Calu3 (cell line): ENCODE measurements at places on chromosomes 11 and 22. TPM values are rescaled to one million over a fixed set of nuclear protein-coding genes. Genes with fewer than 3 reads are reported as not detected.

GRCh38 chr11:21066030-21066429, 396.6 kb downstream of the NELL1 start:
- DNase-seq, result no peak

SAA4 gene
- 2.6 and 7.2 TPM in 2 replicates for total RNA-seq

DNA sequence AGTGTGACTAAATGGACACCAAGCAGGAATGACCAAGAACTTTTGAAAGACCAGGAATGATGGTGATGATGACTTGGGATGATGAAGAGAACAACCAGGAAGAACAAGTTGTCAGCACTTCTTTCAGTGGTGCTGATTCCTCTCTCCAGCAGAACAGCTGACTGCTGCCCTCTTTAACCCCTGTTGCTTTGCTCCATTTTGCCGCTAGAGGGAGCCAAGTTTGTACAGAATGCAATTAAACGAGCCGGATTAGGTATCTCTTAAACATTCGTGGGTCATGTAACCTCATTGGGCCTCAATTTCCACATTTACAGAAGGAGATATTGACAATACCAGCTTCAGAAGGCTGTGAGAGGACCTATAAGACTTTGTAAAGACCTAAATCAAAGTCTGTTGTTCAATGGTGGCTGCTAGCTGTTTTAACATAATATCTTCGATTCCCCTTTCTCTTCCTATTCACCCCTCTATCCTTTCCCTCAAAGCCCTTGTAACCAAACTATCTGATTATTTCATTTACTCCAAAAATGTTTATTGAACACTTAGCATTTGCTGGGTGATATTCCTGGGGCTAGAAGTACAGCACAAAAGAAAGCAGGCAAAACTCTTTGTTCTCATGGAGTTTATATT, 1.9 kb downstream of the OR4S1 start:
- DNase-seq, result peak; percentile 73

DNA sequence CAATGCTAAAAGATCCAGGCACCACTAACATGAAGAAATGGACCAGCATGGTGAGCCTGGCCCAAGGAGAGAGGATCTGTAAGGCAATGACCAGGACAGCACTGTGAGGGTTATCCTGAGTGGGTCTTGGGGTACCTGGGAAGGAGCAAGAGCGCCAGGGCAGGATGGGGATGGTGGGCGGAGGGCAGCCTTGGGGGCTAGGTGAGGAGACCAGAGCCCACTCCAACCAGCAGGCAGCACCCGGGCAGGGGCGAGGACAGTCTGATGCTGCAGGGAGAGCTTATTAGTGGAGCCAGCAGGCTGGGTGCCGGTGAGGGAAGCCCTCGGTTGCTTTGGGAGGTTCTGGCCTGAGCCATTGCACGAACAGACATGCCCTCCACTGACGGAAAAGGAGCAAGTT, 10.7 kb upstream of the NAP1L4 start:
- DNase-seq, result no peak

DNA sequence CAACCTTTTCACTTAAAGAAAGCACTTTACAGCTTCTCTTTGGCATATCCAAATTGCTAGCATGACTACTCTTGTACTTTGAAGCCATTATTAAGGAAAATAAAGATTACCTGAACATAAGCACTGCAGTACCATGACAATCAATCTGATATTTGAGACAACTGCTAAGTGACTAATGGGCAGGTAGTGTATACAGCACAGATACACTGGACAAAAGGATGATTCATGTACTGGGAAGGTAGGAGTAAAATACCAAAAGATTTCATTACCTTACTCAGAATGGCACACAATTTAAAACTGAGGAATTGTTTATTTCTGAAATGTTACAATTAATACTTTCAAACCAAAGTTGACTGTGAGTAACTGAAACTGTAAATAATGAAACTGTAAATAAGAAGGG, 1054.3 kb upstream of the TENM4 start:
- no peak for DNase-seq

P2RX6 gene
- total RNA-seq, result 0.26 and 0.42 TPM in 2 replicates

KRTAP5-11 gene
- not detected in 2 replicates for total RNA-seq

PATE4 gene
- not detected in 2 replicates for total RNA-seq

DNA sequence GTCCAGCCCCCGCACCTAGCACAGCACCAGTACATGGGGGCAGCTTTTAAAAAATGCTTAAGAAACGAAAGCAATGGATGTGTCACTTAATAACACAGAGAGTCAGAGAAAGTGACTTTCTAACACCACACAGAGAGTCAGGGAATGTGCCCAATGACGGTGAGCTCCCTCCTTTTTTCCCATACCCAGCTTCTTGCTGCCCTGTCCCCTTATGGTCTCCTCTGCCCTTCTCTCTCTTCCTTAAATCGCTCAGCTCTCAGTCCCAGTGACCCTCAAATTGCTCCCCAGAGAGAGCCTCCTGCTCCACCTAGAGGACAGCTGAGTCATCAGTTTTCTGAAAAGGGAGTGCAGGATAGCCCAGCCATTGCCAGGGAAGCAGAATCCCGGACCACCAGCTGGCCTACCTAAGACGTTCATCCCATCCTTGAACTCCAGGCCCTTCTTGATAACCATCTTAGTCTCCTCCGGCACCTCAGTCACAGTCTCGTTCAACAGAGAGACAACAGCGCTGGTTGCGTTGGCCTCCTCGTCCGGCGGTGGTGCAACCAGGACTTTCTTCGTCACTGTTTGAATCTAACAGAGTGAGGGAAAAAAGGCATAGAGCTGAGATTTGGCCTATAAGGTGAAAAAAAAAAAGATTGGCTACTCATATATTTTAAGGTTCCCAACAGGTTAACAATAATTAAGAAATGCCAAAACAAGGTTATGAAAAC, 113.5 kb downstream of the SLC1A2 start:
- peak; percentile 20 for DNase-seq

DNA sequence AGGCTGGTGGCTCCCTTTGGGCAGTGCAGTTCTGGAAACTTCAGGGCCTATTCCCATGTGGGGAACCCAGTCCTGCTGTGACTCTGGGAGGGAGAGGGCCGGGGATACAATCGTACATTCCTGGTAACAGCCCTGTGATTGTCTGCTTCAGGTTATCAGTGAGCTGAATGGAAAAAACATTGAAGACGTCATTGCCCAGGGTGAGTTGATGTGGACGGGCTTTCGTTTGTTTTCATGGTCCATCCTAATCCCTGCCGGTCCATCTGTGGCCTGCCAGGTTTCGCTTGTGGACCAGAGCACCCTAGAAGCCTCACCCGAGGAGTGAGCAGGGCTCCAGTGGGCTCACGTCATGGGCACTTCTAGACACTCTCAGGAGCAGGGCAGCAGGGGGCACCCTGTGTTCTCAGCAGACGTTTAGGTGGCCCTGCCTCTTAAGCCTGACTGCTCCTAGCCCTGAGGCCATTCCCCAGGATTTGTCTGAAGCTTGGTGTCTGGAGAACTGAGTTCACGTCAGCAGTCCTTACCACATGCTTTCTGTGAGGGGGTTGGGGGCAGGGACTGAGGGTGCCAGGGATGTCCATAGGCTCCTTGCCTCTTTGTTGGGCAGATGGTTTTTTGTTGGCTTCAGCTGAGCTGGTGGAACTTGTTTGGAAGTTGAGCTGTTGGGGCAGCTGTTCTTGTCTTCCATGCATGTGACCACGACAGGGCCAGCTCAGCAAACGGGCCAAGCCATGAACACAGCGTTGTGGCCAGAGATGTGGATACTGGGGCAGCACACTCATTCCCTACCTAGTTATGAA, 1.9 kb downstream of the RPLP2 start:
- DNase-seq, result no peak

TRIM29 gene
- 2.1 and 3.3 TPM in 2 replicates for total RNA-seq

FJX1 gene
- 19.1 and 19.8 TPM in 2 replicates for total RNA-seq

DNA sequence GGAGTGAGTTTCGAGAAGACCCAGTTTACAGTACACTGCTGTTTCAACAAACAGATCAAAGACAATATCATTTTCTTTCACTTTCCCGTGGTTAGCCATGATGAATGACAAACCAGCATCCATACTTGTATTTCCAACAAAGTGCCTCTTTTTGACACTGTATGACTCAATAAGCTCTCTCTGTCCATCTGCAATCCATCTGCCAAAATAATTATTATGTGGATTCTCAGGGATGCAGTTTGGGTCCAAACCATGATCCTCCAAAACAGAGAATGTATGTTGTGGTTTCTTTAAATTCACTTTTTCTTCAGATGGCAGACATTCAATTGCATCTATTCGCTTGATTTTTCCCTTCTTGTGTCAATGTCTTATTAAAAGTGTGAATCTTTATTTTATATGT, 37.8 kb upstream of the RASD2 start:
- no peak for DNase-seq

DNA sequence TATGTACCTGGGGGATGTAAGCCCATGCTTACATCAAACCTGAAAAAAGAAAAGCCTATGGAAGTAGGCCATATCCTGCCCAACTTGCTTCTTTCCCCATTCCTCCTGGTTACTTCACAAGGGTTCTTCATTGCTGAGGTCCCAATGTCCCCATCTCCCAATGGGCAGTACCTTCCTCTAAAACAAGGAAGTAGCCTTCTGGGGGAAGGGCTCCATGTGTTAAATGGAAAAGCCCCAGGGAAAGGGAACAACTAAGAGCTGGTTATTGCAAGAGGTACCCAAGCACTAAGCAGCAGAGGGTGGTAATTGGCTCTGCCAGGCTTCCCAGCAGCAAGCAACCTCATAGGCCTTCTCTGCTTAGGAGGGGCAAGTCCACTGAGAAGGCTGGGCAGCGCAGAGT, 11.3 kb downstream of the TMEM216 start:
- no peak for DNase-seq

- DNase-seq, result no peak
These were observed 192.2 kb downstream of the MIAT start for GRCh38 chr22:26849575-26849974.

DNA sequence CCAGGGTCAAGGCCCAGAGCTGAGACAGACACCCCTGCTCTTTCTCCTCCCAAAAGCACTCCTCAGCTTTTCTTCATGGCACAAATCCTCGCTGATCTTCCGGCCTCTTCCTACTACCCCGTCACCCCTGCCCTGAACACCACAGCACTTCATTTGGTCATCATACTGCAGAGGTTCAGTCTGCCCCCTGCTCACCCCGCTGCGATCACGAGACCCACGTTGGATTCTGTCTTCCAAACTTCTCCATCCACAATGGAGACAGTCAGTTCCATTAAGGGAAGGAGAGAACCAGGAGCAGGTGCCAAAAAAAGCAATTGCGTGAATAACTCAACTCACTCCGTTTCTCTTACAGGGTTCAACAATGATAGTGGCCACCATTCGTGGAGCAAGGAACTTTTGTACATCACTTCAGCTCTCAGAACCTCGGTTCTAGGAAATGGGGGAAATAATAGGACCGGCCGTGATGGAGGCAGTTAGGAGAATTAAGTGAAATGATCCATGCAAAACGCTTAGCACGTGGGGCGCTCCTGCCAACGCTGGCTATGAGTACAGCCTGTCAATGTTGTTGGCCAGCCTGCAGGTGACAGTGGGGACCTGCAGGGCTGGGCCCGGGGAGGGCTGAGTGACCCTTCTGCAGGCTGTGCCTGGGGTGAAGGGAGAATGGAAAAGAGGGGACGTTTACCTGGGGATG, 45.9 kb downstream of the MN1 start:
- no peak for DNase-seq

GRCh38 chr22:42500161-42500835, 19.3 kb downstream of the RRP7A start:
- DNase-seq, result no peak

DNA sequence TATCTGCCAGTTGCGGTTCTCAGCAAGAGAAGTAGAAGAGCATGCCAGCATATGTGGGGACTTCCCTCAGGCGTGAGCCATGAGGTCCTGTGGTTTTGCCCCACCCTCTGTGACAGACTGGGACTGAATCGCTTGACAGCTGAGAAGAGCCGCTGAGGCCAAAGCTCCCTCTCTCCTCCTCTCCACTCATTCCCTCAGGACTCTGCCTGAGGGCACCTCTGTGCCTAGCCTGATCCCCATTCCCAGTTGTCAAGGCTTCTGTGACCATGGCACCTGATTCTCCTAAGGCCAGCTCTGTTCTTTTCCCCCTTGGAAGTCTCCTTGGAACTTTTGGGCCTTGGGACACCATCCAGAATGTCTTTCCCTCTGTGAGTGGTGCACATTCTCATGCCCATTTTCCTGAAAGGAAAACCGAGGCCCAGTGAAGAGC, 27.0 kb downstream of the ART5 start:
- no peak for DNase-seq

TRIM51 gene
- total RNA-seq, result not detected in 2 replicates

DCPS gene
- total RNA-seq, result 30.5 and 33.2 TPM in 2 replicates

- no peak for DNase-seq
These were observed 123.6 kb downstream of the CHST1 start for GRCh38 chr11:45541693-45542434.

DNA sequence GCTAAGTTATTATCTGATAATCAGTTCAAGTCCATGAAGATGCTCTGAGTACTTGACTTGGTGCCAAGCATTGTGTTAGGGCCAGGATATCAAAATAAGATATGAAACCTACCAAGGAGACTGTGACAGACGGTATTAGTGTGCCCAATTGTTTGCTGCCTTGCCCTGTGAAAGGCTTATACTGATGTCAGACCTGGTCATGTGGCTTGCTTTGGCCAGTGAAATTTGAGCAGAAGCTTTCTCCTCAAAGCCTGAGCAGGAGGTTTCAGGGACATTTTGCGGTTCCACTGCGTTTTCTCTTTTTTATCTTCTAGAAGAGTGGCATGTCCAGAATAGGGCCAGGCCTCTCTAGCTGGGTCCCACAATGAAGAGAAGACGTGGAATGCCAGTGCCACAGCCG, 15.8 kb upstream of the PKNOX2 start:
- DNase-seq, result no peak

DNA sequence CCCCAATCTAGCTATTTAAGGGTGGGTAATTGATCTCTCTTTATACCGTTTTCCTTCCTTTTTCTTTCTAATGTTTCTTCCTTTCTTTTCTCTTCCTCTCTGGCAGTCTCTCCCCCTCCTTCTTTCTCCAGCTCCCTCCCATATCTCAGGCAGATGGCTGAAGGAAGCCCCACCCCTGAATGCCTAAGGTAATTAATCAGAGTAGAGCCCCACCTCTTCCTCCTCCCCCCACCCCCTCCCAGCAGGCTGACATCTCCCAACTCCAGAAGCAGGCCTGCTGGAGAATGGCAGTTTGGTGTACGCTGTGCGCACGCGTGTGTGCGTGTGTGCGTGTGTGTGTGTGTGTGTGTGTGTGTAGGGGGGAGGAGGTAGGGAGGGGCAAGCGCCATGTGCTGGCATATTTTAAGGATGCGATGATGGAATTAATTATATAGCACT, 122.6 kb downstream of the APOL5 start:
- peak; percentile 84 for DNase-seq

GRCh38 chr11:70319396-70320076, 49.0 kb downstream of the PPFIA1 start:
- no peak for DNase-seq

GRCh38 chr11:64754124-64754918, 5.5 kb downstream of the PYGM start:
- DNase-seq, result no peak

DNA sequence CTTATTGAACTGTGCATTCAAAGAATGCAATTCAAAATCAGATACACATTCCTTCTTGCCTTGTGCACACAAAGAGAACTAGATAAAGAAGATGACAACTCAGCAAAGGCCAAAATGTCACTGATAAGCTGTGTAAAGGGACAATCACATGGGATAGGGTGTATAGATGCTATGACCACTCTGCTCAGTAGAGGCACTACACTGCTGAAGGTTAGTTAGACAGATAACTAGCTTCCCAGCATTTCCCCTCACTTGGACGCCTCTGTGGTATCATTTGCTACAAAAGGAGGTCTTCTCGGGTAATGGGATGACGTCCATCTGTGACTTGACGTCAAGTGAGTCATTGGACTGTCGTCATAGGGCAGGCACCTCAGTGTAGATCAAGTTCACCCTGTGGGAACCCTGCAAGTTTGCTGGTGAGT, 424.9 kb upstream of the CCDC90B start:
- DNase-seq, result no peak

- DNase-seq, result no peak
These were observed 307.5 kb downstream of the ETS1 start for GRCh38 chr11:128279866-128280265.
